ENCODE measurements at places on chromosomes 3 and 15. TPM values are rescaled to one million over a fixed set of nuclear protein-coding genes. Genes with fewer than 3 reads are reported as not detected.

MLF1 gene
- 3.8 TPM for total RNA-seq

TEX55 gene
- total RNA-seq: not detected

PTH1R gene
- total RNA-seq: not detected

ACP3 gene
- total RNA-seq: 3.4 TPM

GRCh38 chr15:50808728-50809127, 43.2 kb upstream of the SPPL2A start:
- no peak overlapping the region for H3K4me3 ChIP-seq
- H3K4me1 ChIP-seq: no peaks in the 10 kb centered on the region
- no peak overlapping the region for H3K27ac ChIP-seq
- H3K27me3 ChIP-seq: no peaks in the 10 kb centered on the region
- DNase-seq: no peak

DNA sequence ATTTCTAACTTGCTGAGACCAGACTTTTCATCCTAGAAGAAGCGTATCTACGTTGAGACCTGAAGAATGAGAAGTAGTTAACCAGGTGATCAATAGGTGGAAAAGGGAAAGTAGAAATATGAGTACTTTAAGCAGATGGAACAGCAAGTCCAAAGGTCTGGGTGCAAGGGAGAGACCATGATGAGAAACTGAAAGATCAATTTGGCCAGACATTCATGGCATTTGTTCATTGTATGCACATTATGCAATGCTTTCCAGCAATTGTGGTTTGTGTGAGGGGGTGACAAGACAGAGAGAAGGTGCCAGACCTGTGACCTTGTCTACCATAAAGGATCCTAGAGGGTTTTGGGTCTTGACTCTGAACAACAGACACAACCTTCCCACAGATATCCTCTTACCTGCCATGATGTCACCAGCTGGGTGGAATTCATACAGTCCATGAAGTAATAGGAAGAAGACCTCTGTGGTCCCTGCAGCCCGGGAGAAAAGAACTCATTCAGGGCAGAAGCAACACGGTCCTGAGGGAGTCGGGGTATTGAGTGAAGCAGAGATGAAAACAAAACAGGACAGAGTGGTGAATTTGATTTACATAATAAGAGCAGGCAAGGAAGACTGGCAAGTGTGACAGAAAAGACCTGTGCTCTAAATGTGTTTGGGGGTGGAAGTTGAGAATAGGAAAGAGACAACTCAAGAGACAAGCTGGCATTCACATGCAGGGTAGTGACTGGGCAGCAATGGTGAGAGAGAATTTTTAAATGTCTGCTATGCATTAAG, 63.4 kb upstream of the PSMD6 start:
- H3K27me3 ChIP-seq: no peaks in the 10 kb centered on the region
- H3K36me3 ChIP-seq: no peaks in the 10 kb centered on the region
- no peak for DNase-seq

Measured in transverse colon (tissue), 4 donors.